ENCODE measurements at places on chromosomes 3 and 15.

DNA sequence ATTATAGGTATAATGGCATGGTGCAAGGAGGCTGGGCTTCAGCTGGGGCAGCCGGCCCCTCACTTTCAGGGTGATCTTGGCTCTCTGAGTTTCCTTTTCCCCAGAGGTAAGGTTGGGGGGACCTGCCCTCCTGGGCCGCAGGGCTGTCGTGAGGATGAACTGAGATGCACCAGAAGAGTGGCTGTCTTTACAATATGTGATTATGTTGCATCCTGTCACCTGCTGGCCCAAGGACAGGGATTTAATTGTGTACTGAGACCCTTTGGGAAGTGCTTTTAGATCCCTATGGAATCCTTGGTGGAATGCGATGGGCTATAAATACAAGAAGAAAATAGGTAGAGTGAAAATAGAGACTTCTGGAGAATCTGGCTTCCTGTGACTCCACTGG is 22.1 kb downstream of the ANAPC13 start:
- H3K36me3 ChIP-seq = no peaks in the 10 kb centered on the region
- no peak for DNase-seq
- H3K4me3 ChIP-seq = no peak overlapping the region
- H3K4me1 ChIP-seq = no peaks in the 10 kb centered on the region
- H3K27me3 ChIP-seq = peaks cover 2% of the 10 kb centered on the region
- H3K27ac ChIP-seq = no peak overlapping the region

DNA sequence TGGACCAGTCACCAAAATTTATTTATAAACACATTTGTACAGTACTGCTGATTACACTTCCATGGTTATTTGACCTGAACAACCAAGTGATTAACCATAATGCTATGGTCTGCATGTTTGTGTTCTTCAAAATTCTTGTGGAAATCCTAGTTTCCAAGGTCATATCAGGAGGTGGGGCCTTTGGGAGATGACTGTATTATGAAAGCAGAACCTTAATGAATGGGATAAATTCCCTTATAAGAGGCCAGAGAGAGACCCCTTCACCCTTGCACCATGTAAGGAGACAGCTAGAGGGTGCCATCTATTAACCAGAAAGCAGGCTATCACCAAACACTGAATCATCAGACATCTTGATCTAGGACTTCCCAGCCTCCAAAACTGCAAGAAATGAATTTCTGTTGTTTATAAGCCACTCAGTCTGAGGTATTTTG is 1.9 kb downstream of the SCAPER start:
- H3K27ac ChIP-seq = no peak overlapping the region
- H3K4me3 ChIP-seq = peak overlapping the region; percentile 23
- no peaks in the 10 kb centered on the region for H3K36me3 ChIP-seq
- H3K27me3 ChIP-seq = no peaks in the 10 kb centered on the region
- peaks cover 13% of the 10 kb centered on the region for H3K4me1 ChIP-seq
- peak; percentile 15 for DNase-seq

- H3K27ac ChIP-seq = no peak overlapping the region
- no peaks in the 10 kb centered on the region for H3K27me3 ChIP-seq
- no peaks in the 10 kb centered on the region for H3K4me1 ChIP-seq
These were observed 710.3 kb downstream of the ZBBX start for GRCh38 chr3:166669781-166670180.

DNA sequence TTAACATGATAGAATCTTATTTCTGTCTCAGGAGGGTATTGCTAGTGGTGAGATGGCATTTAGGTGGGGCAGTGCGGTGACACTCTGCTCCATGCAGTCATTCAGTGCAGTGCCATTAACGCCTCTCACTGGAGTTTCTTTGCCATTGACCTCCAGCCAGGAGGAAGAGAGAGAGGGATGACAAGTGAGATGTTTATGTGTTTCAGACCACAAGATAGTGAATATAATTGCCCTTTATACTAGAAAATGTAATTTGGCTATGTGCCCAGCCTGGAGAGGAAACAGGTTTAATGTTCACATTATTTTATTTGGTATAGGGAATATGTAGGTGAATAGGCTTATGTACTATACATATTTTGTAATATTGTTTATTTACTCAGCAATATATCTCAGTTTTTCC is 84.5 kb downstream of the ZIC1 start:
- H3K27ac ChIP-seq = no peak overlapping the region
- DNase-seq = no peak
- H3K27me3 ChIP-seq = no peaks in the 10 kb centered on the region
- H3K36me3 ChIP-seq = no peaks in the 10 kb centered on the region
- no peak overlapping the region for H3K4me3 ChIP-seq

DNA sequence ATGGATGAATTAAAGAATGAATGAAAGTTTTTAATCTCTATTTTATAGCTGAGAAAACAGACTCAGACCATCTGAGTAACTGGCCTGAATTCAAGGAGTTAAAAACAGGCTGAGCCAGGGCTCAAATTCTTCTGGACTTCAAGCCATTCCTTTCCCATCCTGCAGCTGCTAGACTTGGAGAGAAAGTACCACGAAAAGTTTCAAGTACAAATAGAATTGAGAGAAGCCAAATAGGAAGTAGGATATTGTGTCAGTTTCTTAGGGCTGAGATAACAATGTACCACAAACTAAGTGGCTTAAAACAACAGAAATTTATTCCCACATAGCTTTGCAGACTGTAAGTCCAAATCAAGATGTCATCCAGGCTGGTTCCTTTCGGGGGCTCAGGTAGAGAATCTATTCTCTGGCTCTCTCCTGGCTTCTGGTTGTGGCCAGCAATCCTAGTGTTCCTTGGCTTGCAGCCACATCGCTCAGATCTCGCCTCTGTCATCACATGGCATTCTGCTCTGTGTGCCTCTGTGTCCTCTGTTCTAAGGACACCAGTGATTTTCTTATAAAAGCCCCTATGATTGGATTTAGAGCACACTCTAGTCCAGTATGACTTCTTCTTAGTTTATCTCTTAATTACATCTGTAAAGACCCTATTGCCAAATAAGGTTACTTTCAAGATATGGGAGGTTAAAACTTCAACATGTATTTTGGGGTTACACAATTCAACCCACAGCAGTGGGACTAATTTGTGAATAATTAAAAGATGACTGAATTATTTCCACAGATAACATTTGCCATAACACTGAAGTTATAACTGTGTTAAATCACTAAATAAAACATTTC is 25.7 kb upstream of the GOLIM4 start:
- no peaks in the 10 kb centered on the region for H3K4me1 ChIP-seq
- DNase-seq = no peak
- H3K27me3 ChIP-seq = no peaks in the 10 kb centered on the region
- H3K36me3 ChIP-seq = no peaks in the 10 kb centered on the region
